ENCODE measurements at places on chromosomes 12 and 14.

GRCh38 chr14:54446161-54446693 lies 5.1 kb upstream of the CNIH1 start:
- DNase-seq = peak; percentile 31

- DNase-seq = peak; percentile 21
These were observed 118.7 kb downstream of the KSR2 start for GRCh38 chr12:117850048-117850447.

DNA sequence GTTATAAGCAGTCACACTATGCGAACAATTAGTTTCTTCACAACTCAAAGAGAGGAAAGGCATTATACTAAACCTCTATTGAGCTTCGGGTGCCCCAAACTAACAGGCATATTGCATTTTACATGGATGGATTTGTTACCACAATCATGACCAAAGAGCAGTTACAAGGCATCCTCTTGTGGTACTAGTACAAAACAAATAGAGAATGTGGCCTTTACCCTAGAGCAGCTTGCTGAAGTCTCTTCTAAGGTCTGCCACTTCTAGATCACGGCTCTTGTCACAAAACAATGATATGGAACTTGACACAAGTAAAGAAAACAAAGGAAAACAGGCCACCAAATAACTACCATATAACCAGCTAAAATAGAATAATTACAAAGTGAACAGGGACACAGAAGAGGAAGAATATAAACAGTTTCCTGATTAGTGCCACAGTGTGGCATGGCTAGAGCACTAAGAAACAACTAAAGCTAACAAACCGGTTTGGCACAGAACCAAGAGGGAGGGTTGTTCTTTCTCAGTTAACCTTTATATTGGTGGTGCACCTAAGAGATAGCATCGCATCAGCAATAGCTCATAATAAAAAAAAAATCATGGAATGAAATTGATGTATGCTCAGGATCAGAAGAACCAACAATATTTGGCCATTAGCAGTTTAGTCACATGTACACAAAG lies 209.7 kb upstream of the ATP2B1 start:
- DNase-seq = no peak

GRCh38 chr12:88934163-88934747 lies 354.0 kb upstream of the KITLG start:
- DNase-seq = peak; percentile 71

GRCh38 chr12:14521822-14522221 lies 45.9 kb downstream of the PLBD1 start:
- no peak for DNase-seq

GRCh38 chr12:9969673-9970072 lies 1.5 kb upstream of the CLEC12A start:
- DNase-seq = no peak

DNA sequence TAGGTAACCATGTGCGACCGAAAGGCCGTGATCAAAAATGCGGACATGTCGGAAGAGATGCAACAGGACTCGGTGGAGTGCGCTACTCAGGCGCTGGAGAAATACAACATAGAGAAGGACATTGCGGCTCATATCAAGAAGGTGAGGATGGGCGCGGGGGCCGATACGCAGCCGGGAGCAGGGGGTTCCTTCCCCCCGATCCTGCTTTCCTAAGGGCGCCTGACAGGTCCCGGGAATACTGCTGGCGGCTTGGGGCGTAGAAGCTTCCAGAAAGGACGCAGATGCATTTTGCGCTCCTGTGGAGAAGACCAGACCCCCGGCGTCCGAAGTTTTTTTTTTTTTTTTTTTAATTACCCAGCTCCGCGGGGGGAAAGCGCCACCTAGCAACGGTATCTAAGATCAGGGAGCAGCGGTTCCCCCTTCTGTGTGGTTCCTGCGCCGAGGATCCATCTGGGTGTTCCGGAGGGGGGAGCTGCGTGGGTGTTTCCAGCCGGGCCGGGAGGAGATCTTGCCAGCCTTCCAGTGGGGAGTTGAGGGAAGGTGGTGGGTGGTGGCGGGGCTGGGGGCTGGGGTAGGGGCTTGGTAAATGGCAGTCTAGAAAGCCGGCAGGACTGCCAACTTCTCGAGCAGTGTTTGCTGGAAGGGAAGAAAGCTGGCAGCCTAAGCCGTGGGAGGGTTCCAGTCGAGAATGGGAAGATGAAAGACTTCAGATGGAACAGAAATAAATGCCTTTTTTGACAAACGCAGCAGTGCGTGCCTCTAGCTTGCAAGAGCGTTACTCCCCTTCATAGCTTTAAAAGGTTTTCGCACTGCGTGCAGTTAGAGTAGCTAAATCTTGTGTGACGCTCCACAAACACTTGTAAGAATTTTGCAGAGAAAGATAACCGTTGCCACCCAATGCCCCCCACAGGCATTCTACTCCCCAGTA lies 764 bp downstream of the DYNLL1 start:
- DNase-seq = peak; percentile 38

- no peak for DNase-seq
These were observed 51.3 kb downstream of the WBP11 start for GRCh38 chr12:14751986-14752385.

GRCh38 chr12:107238296-107238695 lies 144.9 kb upstream of the CRY1 start:
- peak; percentile 73 for DNase-seq

Measured in astrocyte (in vitro differentiated cells and primary cell).